ENCODE measurements at places on chromosomes 12 and 14.

DNA sequence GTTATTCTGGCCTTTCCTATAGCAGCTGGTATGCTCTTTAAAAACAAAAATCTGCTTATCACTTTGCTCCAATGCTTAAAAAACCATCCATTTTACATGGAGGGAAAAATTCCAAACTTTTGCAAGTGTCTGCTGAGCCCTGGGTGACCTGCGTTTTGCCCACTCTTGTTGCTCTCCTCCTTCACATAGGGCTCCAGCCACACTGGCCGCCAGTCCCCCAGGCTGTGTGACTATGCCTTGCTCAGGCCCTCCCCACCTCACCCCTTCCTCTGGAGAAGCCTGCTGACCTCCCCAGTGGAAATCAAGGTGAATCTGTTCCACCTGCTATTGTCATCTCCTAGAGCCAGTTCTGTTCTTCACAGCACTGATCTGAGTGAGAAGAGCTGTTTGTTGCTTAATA, 126.9 kb downstream of the SLC25A47 start:
- H3K4me1 ChIP-seq, result peaks cover 16% of the 10 kb centered on the region
- no peak for DNase-seq
- H3K27ac ChIP-seq, result no peak overlapping the region
- H3K4me3 ChIP-seq, result no peak overlapping the region
- H3K36me3 ChIP-seq, result peaks cover 2% of the 10 kb centered on the region
- H3K27me3 ChIP-seq, result no peaks in the 10 kb centered on the region

DNA sequence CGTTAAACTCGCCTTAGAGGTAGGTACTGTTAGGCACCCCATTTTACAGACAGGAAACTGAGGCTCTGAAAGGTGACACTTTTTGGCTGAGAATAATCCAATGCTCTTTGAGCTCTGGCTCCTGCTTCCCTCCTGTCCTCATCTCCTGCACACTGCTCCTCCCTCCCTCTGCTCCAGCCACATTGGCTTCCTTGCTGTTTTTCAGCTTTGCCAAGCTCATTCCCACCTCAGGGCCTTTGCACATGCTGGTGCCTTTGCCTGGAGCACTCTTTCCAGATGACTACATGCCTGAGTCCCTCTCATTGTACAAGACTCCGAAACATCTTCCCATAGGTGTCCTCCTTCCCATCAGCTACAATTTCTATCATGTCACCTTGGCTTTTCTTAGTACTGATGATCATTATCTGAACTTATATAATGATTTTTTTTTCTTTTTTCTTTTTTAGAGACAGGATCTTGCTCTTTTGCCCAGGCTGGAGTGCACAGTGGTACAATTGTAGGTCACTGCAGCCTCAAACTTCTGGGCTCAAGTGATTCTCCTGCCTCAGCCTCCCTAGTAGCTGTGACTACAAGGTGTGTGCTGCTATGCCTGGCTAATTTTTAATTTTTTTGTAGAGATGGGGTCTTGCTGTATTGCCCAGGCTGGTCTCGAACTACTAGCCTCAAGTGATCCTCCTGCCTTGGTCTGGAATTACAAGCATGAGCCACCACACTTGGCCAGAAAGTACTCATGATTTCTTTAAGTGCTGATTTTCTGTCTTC, 15.2 kb downstream of the MSI1 start:
- peaks cover 3% of the 10 kb centered on the region for H3K36me3 ChIP-seq
- DNase-seq, result no peak
- H3K4me1 ChIP-seq, result peaks cover 6% of the 10 kb centered on the region
- peaks cover 48% of the 10 kb centered on the region for H3K27me3 ChIP-seq

DNA sequence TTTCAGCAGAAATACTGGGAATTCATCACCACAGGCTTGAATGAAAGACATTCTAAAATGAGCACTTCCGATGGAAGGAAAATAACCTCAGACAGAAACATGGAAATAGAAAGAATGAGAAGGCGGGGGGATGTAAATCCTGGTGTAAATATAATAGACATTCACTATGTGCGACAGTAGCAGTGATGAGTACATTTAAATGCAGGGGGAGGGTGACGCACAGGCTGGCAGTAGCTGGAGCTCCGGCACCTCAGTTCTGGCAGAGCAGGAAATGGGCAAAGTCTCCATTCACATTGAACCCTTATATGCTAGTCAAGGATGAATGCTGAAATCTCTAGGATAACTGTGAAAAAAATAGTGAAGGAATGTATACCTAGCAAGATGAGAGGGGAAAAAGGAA, 172.7 kb upstream of the C14orf180 start:
- peaks cover 2% of the 10 kb centered on the region for H3K36me3 ChIP-seq
- DNase-seq, result no peak
- H3K4me1 ChIP-seq, result no peaks in the 10 kb centered on the region
- no peak overlapping the region for H3K4me3 ChIP-seq
- H3K27me3 ChIP-seq, result peaks cover 23% of the 10 kb centered on the region

DNA sequence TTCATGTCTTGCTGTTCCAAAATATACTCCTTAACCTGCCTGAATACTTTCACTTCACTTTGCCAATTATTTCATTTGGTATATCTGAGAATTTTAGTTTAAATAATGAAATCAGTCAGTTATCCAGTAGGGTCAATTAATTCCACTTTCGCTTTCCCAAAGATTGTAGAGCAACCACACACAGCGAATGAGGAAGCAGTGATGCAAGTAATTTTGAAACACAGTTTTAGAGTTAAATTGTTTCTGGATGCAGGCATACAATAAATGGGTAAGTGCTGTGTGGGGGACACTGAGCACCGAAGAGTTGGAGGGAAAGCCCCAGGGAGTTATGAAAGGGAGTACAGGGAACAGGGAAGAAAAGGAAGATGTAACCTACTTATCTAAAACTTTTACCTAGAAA, 62.8 kb downstream of the TSHR start:
- peaks cover 37% of the 10 kb centered on the region for H3K27me3 ChIP-seq
- peaks cover 2% of the 10 kb centered on the region for H3K4me1 ChIP-seq
- no peak for DNase-seq
- H3K4me3 ChIP-seq, result no peak overlapping the region
- no peak overlapping the region for H3K27ac ChIP-seq
- no peaks in the 10 kb centered on the region for H3K36me3 ChIP-seq

GRCh38 chr14:72404998-72405397, 472.8 kb downstream of the RGS6 start:
- peaks cover 2% of the 10 kb centered on the region for H3K36me3 ChIP-seq
- H3K27me3 ChIP-seq, result peaks cover 58% of the 10 kb centered on the region
- H3K4me1 ChIP-seq, result peaks cover 11% of the 10 kb centered on the region
- H3K4me3 ChIP-seq, result no peak overlapping the region

DNA sequence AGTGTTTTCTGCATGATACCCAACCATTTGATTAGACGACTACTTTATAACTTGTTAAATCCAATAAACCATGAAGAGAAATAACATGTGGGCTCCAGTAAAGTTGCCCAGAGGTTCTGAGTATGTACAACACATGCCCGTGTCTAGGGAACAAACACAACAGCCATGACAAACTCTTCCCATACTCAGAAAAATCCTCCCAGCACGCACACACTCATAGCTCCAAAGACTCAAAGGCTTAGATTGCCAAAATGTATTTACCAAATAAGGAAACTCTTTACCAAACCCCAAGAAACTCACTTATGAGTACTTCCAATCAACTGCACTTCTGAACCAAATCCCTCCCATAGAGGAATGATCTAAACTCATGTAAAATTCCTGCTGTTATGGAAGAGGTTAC, 17.3 kb downstream of the SART3 start:
- no peaks in the 10 kb centered on the region for H3K27me3 ChIP-seq
- DNase-seq, result no peak
- peaks cover 17% of the 10 kb centered on the region for H3K4me1 ChIP-seq
- H3K27ac ChIP-seq, result no peak overlapping the region

DNA sequence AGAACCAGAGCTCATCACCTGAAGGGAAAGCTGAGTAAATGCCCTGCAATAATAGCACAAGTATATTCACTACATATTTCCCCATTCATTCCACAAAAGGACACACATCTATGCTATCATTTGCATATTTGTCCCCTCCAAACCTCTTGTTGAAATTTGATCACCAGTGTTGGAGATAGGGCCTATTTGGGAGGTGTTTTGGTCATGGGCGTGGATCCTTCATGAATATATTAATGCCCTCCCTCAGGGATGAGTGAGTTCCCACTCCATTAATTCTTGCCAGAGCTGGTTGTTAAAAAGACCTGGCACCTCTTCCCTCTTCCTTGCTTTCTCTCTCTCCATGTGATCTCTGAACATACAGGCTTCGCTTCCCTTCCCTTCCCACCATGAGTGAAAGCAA, 18.6 kb upstream of the ZDHHC17 start:
- peaks cover 34% of the 10 kb centered on the region for H3K27me3 ChIP-seq
- DNase-seq, result no peak
- H3K4me1 ChIP-seq, result no peaks in the 10 kb centered on the region
- H3K27ac ChIP-seq, result no peak overlapping the region
- H3K36me3 ChIP-seq, result peaks cover 2% of the 10 kb centered on the region
- no peak overlapping the region for H3K4me3 ChIP-seq

DNA sequence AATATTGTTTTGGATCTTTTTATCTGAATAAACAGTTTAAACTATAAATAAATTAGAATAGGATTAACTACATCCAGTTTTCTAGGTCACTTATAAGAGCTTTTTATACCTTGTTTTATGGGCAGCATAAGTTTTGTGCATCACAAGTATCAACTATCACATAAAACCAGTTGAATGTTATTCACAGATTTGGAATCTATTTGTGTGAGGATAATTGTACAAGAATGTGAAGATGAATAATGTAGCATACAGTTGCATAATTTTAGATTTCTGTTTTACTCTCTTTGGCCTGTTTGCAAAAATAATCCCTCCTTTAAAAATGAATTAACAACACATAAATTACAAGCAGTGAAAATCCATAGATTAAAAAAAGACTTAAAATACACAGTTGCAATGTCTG, 88.8 kb downstream of the SCFD1 start:
- H3K27ac ChIP-seq, result no peak overlapping the region
- H3K36me3 ChIP-seq, result peaks cover 12% of the 10 kb centered on the region
- H3K4me3 ChIP-seq, result no peak overlapping the region

DNA sequence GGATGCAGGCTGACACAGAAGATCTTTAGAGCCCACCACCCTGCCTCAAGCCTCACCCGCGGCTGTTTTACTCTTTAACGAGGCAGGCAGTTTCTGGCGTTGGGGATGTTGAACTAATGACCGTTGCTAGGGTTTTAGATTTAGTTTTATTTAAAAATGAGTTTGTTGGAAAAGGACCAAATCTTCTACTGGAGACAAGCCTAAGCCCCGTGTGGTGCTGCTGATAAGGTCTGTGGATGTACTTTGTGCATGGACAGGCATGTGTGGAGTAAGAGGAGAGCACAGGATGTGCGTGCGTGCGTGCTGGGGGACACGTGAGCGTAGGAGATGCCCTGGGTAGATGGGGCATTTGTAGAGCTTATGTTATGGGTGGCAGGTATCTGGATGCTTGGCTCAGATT, 5.7 kb downstream of the NTF3 start:
- no peak overlapping the region for H3K4me3 ChIP-seq
- H3K27me3 ChIP-seq, result peaks cover 15% of the 10 kb centered on the region
- no peak overlapping the region for H3K27ac ChIP-seq
- no peaks in the 10 kb centered on the region for H3K4me1 ChIP-seq
- no peak for DNase-seq

GRCh38 chr14:51533872-51534553, 117.7 kb upstream of the FRMD6 start:
- H3K4me1 ChIP-seq, result no peaks in the 10 kb centered on the region
- H3K27me3 ChIP-seq, result peaks cover 11% of the 10 kb centered on the region
- no peak overlapping the region for H3K4me3 ChIP-seq
- no peak for DNase-seq
- H3K27ac ChIP-seq, result no peak overlapping the region

Data from T-helper 17 cell (primary cell).